ENCODE measurements at places on chromosomes 7 and 10.

DNA sequence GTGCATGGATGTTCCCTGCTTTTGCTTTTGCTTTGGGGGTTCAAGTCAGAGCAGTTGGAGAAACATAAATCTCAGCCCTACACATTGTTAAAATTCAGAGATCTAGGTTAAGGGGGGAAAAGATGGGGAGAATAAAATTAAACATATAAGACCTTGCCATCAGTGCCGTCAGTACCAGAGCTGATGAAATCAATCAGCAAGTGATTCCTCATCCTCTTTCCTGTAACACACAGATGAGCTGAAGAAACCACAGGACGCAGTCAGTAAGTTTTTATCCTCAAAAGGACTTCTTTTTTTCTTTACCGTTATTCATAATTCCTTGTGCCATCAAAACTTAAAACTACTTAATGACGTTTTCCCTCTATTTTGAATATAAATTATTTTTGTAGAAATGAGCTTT is 5.9 kb downstream of the HECW1 start:
- no peak for DNase-seq

DNA sequence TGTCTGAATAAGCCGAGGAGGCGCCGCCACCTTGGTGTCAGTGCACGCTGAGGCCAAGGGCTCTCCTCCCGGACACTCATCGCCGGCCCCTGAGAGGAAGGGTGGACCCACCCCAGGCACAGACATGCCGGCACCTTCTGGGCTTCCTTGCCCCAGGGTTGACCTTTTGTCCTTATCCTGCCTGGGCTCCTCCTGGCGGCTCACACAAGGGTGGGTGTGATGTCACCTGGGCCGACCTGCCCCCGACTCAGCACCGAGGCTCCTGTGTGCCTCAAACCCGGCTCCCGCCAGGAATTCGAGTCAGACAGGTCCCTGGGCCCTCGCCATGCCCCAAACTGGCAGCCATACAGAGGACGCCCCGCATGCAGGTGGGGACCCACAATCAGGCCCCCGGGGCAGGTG is 17.7 kb upstream of the CFAP46 start:
- no peak for DNase-seq

- no peak for DNase-seq
Observed at GRCh38 chr7:155804431-155804831, 7.8 kb downstream of the SHH start.

GRCh38 chr7:5064391-5065106 is 18.9 kb downstream of the RBAK start:
- DNase-seq, result no peak

DNA sequence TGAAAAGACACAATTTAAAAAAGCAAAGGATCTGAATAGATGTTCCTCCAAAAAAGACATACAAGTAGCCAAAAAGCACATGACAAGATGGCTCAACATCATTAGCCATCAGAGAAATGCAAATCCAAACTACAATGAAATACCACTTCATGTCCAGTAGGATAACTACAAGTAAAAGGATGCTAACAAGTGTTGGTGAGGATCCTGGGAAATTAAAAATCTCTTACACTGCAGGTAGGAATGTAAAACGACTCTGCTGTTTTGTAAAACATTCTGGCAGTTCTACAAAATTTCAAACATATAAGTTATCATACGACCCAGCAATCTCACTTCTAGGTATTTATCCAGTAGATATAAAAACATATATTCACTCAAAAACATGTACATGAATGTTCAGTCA is 161.3 kb downstream of the SRPK2 start:
- DNase-seq, result no peak

DNA sequence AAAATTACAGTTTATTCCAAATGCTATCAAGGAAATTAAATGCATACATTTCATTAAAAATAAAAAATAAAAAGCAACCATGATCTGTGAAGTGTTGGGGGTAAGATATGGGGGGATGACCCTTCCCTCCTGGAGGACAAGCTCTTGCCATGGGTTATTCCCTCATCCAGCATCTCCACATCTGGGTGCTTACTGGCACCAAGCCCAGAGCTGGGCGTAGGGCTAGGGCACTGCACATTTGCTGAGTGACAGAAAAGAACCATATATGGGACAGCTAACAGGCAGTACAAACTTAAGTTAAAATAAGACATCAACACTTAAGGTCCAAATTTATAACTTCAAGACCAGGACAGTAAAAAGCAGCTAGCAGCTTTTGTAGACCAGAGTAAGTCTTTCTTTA is 10.2 kb downstream of the CCDC6 start:
- DNase-seq, result no peak

All from stimulated activated CD8-positive, alpha-beta memory T cell treated with anti-CD3 and anti-CD28 coated beads, Interleukin-2, amount 100 ng/mL, for 48 hours (primary cell).